Muscle of back (tissue), 13 donors: ENCODE measurements at places on chromosomes 6 and 20.

DNA sequence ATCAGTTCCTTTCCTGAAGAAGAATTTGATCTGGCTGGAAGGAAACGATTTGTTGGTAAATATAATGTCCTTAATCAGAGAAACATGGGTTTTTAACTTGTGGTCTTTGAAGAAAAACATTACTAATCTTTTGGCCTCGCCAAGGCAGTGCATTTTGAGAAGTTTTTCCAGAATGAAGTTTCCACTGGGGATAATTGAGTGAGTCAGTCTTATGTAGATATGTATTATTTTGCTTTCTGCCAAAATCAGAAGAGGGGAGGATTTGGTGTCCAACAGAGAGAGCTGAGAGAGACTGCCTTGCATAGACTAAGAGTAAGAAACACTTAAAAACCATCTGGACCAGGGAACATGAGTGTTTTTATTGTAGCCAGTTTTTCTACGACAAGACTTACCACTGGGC lies 79.9 kb downstream of the FNDC1 start:
- DNase-seq: peak; percentile 95

DNA sequence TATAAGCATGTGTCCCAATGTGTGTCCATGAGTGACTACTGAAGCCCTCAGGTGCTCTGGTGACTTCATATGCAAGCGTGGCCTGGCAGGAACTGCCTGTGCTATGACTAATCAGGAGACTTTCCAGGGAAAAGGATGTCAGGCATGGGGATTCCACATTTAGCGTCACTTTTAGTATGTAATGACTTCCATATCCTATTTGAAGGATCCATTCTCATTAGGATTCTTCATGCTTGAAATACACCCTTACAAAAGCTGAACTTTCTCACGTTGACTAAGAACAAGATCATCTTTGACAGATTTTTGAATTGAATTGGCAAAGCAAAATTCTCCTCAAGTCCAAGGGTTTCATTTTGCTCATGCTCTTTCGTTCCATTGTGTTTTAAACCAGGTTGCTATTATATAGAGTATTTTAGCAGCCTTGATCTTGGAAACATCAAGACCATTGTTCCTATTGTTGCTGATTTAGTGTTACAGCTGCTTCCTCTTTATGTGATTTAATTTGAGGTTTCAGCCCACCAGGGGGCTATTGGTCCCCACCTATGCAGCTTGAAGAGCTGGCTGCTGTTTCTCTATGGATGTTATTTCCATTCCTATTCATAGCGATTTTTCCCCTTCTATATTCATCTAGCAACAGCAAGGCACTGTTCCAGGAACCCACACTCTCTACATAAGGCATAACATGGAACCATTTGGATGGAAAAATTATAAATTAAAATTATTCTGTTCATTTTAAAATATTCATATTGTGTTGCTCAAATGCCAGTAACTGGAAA lies 418.6 kb downstream of the CDKAL1 start:
- peak; percentile 69 for DNase-seq

- DNase-seq: no peak
These were observed 12.1 kb upstream of the CHRNA4 start for GRCh38 chr20:63372971-63373885.

DNA sequence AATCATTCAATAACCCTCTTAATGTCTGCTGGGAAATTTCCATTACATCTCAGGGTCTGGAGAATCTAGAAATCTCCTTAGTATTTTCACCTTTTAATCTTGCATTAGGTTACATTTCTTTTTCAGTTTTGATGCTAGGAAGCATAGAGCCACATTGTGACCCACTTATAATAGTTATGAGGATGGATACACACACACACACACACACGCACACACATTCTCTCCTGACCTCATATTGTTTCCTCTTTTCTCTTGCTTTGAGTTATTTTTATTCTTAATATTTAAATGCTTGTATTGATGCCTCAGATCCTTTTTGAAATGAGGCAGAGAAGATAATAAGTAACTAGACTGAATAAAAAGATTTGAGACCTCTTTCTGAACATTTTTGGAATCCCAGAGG lies 128.4 kb downstream of the KLHL32 start:
- DNase-seq: no peak

DNA sequence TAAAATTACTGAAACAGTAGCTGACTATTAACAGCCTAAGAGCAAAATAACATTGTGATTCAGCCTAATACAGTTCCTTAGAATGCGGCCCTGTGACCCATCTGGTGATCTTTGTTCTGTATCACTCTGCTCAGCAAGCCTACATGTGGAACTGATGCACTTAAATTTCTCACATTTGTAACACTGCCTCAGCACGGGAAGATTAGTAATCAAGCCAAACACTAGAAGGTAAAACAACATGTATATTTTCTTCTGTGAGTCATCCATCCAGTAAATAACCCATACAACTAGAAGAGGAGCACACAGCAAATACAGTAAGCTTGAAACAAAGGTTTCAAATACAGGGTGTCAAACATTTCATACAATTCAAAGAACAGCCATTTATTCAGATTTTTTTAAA lies 189.7 kb upstream of the NOX3 start:
- no peak for DNase-seq

GRCh38 chr20:20204256-20204655 lies 151.9 kb downstream of the CFAP61 start:
- no peak for DNase-seq

- peak; percentile 74 for DNase-seq
These were observed 3.0 kb upstream of the LAMA4 start for GRCh38 chr6:112257178-112257855.

DNA sequence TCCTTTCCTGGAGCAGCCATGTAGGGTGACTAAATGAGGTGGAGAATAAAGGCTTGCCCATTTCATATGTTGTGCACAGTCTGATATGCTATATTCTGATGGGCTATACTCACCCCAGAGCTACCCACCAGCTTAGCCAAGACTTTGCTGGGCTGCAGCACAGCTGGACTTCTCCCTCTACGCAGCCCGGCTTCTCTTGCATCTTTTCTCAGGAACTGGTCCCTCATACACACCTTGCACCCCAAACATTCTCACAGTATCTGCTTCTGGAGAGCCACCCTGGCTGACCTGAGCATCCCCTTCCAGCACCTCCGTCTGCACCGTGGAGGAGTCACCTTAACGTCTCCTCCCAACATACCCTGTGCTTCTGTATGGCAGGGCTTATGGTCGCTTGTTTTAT lies 150.8 kb upstream of the PMEPA1 start:
- DNase-seq: no peak

DNA sequence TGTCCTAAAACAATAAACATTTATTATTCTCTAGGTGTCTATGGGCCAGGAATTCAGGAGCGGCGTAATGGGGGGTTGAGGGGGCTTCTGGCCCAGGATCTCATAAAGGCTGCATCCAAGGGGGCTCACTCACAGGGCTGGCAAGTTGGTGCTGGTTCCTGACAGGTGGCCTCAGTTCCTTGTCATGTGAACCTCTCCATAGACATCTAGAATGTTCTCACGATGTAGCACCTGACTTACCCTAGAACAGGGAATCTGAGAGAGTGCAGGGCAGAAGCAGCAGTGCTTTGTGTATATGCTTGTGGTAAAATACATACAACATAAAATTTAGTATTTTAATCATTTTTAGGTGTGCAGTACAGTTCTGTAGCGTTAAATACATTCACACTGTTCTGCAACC lies 57.1 kb downstream of the PHF20 start:
- no peak for DNase-seq

- no peak for DNase-seq
These were observed 169.9 kb downstream of the QRSL1 start for GRCh38 chr6:106799031-106799894.

- DNase-seq: no peak
These were observed 7.2 kb downstream of the PNLDC1 start for GRCh38 chr6:159807150-159807858.

DNA sequence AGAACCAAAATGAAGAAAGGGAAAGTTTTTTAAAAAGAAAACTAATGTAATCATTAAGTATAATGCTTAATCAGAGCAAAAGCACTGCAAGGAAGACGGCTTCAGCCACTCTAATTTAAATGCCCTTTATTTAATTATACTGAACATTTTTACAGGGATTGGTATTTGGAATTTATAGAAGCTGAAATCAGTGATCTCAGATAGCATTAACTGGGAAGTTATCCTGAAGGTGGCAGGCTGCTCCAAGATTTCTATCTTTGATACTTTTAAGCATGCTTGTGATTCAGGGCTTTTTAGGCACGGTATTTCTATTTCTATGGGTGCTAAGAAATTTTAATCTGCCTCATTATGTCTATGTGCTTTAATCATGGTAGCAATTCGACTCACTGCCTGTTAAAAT lies 1.3 kb upstream of the NDUFAF4 start:
- DNase-seq: peak; percentile 41

DNA sequence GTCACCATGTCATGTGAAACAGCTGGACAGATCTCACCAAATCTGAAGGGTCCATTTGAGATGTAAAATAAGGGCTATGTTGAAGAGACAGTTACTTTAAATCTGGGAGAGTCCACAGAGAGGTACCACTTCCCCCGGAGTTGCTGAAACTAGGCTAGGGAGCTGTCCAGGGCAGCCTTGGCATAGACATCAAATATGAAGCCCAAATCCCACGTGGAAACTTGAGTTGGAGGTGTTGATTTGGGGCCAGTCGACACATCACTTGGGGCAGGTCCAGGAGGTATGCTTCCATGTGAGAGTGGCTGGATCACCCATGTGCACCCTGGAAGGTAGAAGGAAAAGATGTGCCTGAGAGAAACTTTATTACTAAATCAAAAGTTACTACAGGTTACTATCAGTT lies 12.0 kb upstream of the SERPINB9 start:
- DNase-seq: no peak

GRCh38 chr20:61437280-61438206 lies 185.5 kb downstream of the CDH4 start:
- DNase-seq: no peak

GRCh38 chr6:156347246-156347645 lies 429.9 kb upstream of the ARID1B start:
- DNase-seq: no peak

DNA sequence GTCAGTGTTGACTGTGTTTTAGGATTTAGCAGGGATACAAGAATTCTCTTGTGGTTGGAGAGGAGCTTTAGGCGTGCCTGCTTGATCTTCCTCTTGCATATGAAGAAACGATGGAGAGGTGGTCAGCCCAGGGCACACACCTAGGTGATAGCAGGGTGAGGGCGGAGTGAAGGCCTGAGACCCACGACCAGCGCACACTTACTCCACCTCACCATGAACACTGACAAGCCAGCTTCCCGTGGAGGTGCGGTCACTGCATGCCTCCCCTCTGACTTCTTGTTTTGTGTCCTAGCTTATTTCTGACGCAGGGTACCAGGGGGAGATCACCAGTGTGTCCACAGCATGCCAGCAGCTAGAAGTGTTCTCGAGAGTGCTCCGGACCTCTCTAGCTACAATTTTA lies 8.1 kb downstream of the NELFCD start:
- DNase-seq: no peak

- DNase-seq: peak; percentile 59
These were observed 78.8 kb upstream of the OPRM1 start for GRCh38 chr6:153960281-153960680.

GRCh38 chr6:114310053-114310452 lies 32.8 kb downstream of the HS3ST5 start:
- DNase-seq: no peak

DNA sequence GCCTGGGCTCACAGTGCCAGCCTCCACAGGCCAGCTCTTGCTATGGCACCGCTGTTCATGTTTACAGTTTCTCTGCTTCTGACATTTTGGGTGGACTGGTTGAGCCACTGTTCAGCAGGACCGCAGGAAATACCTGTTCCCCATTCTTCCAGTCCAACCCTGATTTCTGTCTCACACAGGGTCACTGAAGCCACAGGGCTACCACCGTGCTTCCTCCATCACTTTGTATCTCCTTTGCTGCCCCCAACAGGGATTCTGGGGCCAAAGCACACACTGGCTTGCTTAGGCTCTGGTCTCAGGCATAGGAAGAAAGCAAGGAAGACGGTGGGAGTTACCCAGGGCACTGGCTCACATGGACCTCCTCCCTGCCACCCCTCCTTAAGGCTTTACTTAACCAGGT lies 164.5 kb downstream of the UNC5CL start:
- DNase-seq: no peak

GRCh38 chr20:32343439-32343838 lies 14.7 kb upstream of the ASXL1 start:
- no peak for DNase-seq

- DNase-seq: no peak
These were observed 14.4 kb upstream of the SLC17A2 start for GRCh38 chr6:25944688-25945574.

DNA sequence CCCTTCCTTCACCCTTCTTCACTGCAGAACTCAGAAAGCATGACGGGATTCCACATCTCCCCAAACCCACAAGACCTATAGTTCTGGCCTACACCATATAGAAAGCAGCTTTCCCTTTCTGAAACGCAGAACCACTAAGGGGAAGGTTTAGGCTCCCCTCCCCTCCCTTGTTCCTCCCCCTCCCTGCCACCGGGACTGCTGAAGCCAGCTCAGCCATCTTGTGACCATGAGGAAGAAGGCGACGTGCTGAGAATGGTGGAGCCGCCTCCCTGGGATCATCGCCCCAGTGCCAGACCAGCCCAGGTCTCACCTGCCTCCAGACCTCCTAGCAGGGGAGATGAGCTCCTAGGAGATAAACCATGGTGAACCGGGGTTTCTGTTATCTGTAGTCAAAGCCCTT lies 19.6 kb downstream of the SERPINB6 start:
- DNase-seq: peak; percentile 37

DNA sequence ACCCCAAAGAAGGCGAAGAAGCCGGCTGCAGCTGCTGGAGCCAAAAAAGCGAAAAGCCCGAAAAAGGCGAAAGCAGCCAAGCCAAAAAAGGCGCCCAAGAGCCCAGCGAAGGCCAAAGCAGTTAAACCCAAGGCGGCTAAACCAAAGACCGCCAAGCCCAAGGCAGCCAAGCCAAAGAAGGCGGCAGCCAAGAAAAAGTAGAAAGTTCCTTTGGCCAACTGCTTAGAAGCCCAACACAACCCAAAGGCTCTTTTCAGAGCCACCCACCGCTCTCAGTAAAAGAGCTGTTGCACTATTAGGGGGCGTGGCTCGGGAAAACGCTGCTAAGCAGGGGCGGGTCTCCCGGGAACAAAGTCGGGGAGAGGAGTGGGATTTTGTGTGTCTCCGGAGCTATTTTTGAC lies 69.6 kb downstream of the HFE start:
- DNase-seq: no peak

- DNase-seq: peak; percentile 47
These were observed 350.8 kb upstream of the RSPO3 start for GRCh38 chr6:126767711-126768110.

DNA sequence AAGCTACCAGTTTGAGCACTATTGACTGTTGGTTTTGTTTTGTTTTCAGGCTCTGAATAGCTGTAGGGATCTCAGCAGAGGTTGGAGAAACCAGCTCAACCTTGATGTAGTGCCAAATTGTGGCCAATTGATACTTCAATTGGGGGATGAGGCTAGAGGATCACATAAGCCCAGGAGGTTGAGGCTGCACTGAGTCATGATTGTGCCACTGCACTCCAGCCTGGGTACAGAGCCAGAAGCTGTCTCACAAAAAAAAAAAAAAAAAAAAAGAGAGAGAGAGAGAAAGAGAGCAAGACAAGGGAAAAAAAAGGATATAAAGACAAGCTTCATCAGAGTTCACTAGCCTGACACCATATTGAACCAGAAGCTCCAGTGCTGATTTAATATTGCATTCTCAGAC lies 702.1 kb downstream of the FRK start:
- no peak for DNase-seq
